NCI-H526 treated with DMSO at 0.1 percent for 48 hours (cell line): ENCODE measurements at places on chromosomes 1 and 21.

DNA sequence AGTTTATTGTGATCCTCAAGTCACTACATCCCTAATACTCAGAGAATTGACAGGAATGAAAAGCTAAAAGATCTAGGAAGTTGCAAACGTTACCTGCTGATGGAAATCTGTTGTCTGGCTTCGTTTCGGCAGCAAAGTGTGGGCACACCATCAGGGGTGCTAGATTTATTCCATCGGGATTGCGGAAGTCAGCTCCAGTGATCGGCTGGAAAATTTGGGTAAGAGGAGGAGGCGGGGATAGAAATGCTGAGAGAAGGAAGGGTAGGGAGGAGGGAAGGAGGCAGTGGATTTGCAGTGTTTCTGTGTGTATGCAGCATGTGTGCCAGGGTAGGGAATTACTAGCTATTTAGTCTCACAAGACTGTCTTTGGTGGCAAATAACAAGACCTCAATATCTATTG is at the start of gene CTSK:
Gene CTSK, minus strand, starts transcription at position 140 of the 400 bp plus-strand sequence. CDS start 1,455 bp downstream, outside the sequence.
- DNase-seq: no peak

GRCh38 chr1:160768295-160768657 is 27.7 kb upstream of the LY9 start:
- peak; percentile 28 for DNase-seq

DNA sequence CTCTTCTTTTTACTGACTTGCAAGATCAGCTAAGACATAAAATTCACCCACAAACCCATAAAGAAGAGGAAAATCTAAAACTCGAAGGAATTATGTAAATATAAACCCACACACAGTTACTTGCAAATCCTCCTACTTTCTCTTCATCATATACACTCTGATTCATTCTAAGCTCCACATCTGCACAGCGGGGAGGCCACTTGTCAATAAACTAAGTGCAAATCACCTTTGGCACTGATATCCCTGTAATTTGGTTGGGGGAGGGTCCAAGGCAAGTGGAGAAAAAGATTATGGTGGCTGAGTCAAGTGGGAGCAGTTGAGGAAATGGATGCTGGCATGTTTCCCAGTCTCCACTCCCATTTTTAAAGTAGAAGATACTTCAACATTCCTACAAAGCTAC is 596.5 kb downstream of the MATN1 start:
- DNase-seq: no peak

DNA sequence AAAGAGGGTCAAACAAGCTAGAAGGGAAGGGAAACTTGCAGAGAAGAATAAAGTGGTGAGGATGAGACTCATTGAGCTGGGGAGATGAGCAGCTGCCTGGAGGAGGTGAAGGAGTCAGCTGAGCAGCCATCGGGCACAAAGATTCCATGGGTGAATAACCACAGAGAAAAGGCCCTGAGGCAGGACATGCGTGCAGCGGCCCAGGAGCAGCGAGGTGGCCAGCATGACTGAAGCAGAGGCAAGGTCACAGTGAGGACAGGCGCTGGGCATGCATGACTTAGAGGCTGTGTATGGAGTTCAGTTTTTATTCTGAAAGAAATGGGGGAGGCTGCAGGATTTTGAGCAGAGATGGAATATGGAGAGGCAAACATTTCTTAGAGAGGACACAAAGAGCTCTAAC is 24.9 kb downstream of the OLFML2B start:
- no peak for DNase-seq

- DNase-seq: no peak
These were observed 194.3 kb upstream of the GREM2 start for GRCh38 chr1:240806200-240806745.

- no peak for DNase-seq
These were observed 990 bp upstream of the NBL1 start for GRCh38 chr1:19643121-19643520.

GRCh38 chr1:212782422-212783154 is 9.0 kb downstream of the NSL1 start:
- no peak for DNase-seq

DNA sequence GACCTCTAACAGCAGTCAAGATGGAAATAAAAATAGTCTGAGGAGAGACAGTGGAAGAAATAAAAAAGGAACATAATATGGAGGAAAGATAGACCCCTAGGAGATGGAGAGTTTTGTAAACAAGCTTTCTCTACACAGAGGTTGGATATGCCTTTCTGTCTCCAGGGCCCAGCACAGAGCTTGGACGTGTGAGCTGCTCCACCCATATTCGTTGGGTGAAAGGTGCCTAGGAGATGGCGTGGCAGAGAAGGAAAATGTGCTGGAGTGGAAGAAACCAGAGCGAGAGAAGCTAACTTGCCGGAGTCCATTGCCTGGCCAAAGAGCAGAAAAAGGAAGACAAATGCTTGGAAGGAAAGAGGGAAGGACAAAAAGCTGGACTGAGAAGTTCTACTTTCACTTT is 78.3 kb upstream of the LMO4 start:
- no peak for DNase-seq

- no peak for DNase-seq
These were observed 85.5 kb upstream of the CACNA1E start for GRCh38 chr1:181397845-181398244.

DNA sequence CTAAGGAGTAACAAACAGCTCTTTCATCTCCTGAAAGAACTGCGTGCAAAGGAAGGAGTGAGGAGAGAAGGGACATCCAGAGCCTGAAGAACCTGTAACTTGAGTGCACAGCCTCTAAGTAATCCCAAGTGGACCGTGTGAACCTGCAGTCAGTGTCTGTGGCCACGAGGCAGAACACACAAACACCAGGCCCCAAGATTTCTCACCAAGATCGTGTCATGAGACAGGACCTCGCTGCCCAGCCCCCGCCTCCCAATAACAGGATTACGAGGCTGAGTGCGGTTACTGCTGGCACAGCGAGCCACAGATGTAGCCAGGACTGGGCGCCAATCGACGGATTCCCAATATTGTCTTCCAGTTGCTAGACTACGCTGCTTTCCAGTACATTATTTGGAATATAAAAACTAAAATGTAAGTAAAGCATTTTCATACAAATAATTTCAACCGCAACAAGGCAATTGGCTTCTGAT is 101.3 kb upstream of the SLC25A33 start:
- no peak for DNase-seq

GRCh38 chr1:189821833-189822232 is 655.8 kb downstream of the BRINP3 start:
- DNase-seq: no peak

DNA sequence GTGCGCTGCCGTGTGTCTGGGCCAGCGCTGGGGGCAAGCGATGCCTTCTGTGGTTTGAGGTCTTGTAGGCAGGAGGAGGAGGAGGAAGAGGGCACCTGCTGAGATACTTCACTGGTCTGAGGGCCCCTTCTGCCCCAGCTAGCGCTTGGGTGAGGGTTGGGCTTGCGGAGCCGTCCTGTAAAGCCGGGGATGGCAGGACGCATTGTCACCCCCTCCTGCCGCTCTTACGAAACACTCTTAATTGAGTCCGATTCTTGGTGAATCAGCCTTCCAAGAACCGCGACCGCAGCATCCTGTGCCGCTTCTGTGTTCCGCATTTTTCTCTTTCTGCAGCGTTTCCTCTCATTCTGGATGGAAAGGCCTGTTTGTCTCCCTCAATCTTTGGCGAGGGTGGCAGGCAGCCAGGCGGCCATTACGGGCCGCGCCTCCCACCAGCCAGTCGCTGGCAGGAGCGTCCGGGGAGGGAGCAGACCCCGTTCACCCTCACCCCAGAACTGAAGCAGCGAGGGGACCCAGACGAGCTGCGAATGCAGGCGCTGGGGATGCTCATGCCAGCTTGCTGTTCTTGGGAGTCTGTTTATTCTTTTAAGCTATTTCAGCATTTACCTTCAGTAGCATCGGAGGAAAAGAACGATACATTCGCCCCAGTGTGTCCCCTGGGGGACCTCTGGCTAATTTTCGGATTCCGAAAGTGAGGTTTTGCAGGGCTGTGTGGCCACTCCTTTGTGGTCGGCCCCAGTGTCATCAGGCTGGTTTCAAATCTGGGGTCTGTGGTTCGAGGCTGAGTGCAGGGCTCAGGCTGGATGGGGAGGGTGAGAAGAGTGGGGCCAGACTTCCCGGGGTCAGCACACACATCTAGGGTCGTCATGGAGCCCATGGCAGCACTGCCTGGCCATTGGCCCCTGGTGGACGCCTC is 62.7 kb downstream of the SKI start:
- no peak for DNase-seq

GRCh38 chr1:3312898-3313575 is 141.4 kb upstream of the ARHGEF16 start:
- no peak for DNase-seq

DNA sequence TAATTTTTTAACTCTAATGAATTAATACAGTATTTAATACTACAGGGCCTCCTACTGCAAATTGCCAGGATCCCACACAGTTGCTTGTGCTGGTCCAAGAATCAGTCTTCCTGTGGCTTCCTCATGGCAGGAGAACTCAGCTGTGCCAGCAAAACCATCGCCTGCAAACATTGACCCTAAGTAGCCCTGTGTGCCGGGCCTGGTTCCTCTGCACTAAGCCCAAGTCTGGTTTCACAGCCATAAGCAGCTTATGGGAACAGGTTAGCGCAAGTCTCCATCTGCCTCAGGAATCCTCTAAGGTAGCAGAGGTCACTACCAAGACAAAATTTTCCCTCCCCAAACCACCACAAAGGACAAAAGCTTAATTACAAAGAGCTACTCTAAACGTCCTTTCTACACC is 216.6 kb downstream of the PLA2G4A start:
- DNase-seq: no peak

GRCh38 chr21:27426196-27426595 is 459.3 kb upstream of the ADAMTS5 start:
- no peak for DNase-seq

- DNase-seq: no peak
These were observed 885.3 kb downstream of the TTLL7 start for GRCh38 chr1:83113652-83114051.

- DNase-seq: no peak
These were observed 159.8 kb downstream of the TGFBR3 start for GRCh38 chr1:91725989-91726721.

GRCh38 chr1:14826172-14826636 is 227.7 kb downstream of the KAZN start:
- no peak for DNase-seq

DNA sequence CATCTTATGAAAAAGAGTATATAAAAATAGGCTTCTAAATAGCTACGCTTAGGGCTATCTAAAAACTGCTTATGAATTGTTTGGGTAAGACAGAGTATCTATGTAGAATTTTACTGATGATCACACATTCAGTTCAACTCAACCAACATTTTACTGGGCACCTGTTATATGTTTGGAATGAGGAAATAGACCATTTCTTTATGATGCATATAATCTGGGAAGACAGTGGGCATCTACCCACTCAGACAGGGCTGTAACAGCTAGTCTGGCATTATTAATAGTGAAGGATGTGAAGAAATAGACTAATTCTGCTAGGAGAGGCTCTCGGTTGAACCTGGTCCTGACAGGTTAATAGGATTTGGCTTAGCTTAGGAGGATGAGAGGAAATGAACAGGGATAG is 56.9 kb downstream of the TIAM1 start:
- DNase-seq: no peak

GRCh38 chr1:167474191-167474641 is 44.1 kb downstream of the CD247 start:
- DNase-seq: no peak

- no peak for DNase-seq
These were observed 104.6 kb downstream of the ZBTB18 start for GRCh38 chr1:244155661-244156060.
